NCI-H774 (cell line): ENCODE measurements at places on chromosomes 6 and 20.

DNA sequence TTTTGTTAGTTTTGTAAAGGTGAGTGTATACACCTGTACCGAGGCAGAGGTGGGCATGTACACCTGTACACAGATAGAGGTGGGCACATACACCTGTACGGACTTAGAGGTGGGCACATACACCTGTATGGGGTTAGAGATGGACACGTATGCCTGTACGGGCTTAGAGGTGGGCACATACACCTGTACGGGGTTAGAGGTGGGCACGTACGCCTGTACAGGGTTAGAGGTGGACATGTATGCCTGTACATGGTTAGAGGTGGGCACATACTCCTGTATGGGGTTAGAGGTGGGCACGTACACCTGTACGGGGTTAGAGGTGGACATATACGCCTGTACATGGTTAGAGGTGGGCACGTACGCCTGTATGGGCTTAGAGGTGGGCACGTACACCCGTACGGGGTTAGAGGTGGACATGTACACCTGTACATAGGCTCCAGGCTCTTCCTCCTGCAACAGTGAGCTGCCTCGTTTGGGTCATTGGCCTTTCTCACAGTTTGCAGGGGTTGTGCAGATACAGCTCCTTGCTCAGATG, 63.7 kb downstream of the PHACTR3 start:
- DNase-seq: no peak

DNA sequence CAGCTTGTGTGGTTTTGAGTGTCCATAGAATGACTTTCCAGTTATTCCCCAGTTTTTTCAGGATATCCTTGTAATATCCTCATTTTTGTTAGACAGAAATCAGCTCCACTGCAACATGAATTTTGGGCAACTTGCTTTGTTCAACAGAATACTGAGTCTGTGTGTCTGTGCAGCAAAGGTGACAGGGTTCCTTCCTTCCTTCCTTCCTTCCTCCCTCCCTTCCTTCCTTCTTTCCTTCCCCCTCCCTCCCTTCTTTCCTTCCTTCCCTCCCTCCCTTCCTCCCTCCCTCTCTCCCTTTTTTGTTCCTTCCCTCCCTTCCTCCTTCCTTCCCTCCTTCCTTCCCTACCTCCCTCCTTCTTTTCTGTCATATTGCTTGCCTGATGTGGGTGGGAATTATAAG, 496.5 kb downstream of the EPM2A start:
- no peak for DNase-seq

GRCh38 chr6:27834879-27835549, 77.2 kb downstream of the OR2B2 start:
- DNase-seq: no peak

DNA sequence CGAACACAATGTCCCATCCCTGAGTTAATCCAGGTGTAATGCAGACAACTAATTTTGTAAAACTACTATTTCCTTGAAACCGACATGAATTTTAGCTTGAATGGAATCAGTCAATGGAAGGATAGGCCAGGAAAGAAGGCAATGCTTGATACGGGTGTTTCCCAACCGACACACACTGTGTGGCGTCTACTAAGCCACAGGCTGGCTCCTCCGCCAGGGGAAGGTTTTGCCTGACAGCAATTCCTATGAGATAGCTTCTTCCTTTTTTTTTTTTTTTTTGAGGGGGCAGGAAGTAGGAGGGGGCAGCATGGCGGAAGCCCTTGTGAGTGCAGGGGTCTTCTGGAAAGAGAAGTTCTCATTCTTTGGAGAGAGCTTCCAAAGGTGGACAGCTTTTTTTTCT, 12.0 kb upstream of the LAMA4 start:
- no peak for DNase-seq

DNA sequence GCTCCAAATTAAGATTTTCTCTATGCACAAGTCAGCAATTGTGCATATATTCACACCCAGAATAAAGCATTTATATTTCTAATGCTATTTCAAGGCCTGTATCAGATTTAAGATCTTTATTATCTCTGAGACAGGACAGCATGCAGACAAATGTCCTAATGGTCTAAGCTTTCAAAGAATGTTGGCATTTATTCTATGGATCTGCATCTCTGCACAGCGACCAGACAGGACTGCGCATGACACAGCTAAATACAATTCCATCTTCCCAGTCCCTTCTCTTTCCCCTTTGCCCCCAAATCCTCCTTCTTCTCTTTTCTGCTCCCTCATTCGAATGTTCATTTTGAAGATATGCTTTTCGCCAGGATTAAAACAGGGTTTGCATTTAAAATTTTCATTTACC, 478.5 kb downstream of the PKHD1 start:
- DNase-seq: no peak

GRCh38 chr6:85498596-85499258, 48.8 kb downstream of the NT5E start:
- DNase-seq: peak; percentile 44

- DNase-seq: no peak
These were observed 20.0 kb downstream of the PLA2G7 start for GRCh38 chr6:46715141-46715540.

GRCh38 chr6:14728396-14729024, 517.4 kb upstream of the JARID2 start:
- no peak for DNase-seq

DNA sequence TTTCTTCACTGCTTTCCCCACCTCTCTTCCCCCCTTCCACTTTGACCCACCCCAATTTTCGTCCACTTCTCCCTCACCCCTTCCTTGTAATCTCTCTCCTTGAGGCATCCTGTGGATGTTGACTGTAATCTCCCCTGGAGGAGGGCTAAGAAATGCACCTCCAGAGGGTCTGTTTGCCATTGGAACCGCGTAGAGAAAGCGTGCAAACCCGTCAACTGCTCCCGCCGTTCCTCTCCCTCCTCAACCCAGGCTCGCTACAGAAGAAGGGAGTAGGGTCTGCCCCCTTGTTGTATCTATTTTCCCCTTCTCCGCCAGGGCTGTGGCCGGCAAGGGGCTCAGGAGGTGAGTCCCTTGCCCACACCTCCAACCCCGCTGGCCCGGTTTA, 502 bp upstream of the HTR1E start:
- no peak for DNase-seq

GRCh38 chr20:1830240-1830639, 65.0 kb upstream of the SIRPA start:
- DNase-seq: no peak

- DNase-seq: no peak
These were observed 4.2 kb upstream of the NCR3 start for GRCh38 chr6:31597006-31597405.

DNA sequence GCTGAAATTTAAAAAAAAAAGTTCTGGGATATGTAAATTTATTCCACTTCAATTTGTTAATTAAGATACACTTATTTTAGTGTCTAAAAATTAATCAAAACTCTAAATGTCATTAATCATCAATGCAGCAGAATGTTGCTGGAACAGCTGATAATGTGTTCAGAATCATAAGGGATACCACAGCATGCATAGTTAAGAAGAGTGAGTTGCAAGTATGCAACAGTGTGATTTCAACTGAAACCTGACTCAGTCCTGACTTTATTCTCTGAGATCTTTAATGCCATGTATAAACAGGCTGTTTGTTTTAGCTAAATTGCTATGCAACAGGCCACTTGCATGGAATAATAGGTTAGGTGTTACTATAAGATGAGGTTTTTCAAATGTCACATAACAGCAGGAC, 1.4 kb downstream of the GRIK2 start:
- peak; percentile 29 for DNase-seq
